ENCODE measurements at places on chromosomes 6 and 20.

DNA sequence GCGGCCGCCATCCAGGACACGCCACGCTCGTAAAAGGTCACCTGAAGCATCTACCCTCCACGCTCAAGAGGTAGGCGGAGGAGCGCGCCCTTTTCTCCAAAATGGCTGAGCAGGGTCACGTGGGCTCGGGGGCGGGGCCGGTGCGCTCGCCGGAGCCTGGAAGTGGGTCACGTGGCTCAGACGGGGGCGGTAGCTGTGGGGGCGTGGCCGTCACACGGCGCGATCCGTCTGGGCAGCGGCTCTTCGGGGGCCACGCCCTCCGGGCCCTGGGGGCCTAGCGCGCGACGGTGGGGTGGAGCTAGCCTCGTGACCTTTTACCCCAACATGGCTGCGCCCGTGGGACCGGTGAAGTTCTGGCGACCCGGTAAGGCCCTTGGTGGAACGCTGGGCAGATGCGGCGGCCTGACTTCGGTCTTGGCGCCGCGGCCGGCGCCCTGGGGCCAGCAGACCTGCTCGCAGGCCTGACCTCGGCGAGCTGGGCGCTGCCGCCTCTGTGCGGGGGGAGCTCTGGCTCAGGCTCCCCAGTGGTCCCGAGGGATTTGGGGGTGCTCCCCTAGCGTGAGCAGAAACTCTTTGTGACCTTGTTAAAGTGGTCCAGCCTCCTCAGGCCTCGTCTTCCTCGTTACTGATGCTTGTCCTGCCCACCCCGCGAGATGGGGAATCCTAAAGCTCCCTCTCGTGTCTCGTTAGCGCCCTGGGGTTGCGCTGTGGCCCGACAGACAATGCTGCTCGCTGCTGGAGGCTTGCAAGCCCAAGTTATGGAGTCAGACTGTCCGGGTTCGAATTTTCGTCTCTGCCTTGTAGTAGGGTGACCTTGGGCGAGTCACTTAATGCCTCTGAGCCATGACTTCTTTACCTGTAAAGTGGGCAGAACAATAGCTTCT, at the start of gene DHX35:
Gene DHX35 (plus strand): TSS at position 301 of the 884 bp plus-strand sequence. CDS start 24 bp downstream, at position 325.
- peak; percentile 99 for DNase-seq

- no peak for DNase-seq
Measured at GRCh38 chr6:130583268-130583667, 217.5 kb downstream of the TMEM200A start.

- DNase-seq, result no peak
Measured at GRCh38 chr6:85278466-85279035, 171.3 kb upstream of the NT5E start.

- no peak for DNase-seq
Measured at GRCh38 chr6:160263196-160263939, 4.7 kb upstream of the SLC22A2 start.

- no peak for DNase-seq
Measured at GRCh38 chr6:93407186-93407585, 12.2 kb downstream of the EPHA7 start.

GRCh38 chr6:42136508-42137193, 5.8 kb downstream of the C6orf132 start:
- peak; percentile 63 for DNase-seq

- DNase-seq, result no peak
Measured at GRCh38 chr6:98998103-98998502, 50.4 kb upstream of the FBXL4 start.

- DNase-seq, result no peak
Measured at GRCh38 chr6:138235205-138235604, 16.9 kb upstream of the PBOV1 start.

- DNase-seq, result no peak
Measured at GRCh38 chr20:18090044-18090443, 32.3 kb upstream of the OVOL2 start.

Data from activated CD4-positive, alpha-beta T cell treated with anti-CD3 and anti-CD28 coated beads, Interleukin-2, Interleukin-6, amounts not matched to agents 100 ng/mL and 50 ng/mL, durations not matched to agents 16 hours and 8 hours (primary cell).